ENCODE measurements at places on chromosomes 1 and 21.

- DNase-seq = no peak
These were observed 22.0 kb upstream of the KCNC4 start for GRCh38 chr1:110188035-110188618.

DNA sequence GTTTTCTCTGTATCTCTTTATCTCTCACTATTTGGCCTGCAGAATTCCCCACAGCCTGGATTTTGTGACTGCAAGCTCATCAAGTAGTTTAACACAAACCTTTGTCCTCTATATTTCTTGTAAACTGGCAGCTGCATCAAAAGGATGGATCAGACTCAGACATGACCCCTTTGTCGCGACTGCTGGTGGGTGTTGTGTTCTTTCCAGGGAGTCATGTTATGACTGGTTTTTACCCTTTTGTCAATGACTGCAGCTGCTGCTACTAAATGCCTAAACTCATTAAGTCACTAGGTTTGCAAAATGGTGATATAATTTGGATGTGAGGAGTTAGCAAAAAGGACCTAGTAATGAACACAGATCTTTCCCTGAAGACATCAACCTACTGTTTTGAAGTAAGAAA is 10.2 kb upstream of the TOMM20 start:
- DNase-seq = peak; percentile 25

- DNase-seq = no peak
These were observed 83.2 kb upstream of the DNAH14 start for GRCh38 chr1:224846119-224846907.

GRCh38 chr1:216907100-216907499 is 183.9 kb upstream of the ESRRG start:
- DNase-seq = no peak

GRCh38 chr1:195733826-195734225 is 874.4 kb downstream of the KCNT2 start:
- DNase-seq = no peak

GRCh38 chr1:70617728-70618127 is 206.7 kb downstream of the CTH start:
- DNase-seq = no peak

DNA sequence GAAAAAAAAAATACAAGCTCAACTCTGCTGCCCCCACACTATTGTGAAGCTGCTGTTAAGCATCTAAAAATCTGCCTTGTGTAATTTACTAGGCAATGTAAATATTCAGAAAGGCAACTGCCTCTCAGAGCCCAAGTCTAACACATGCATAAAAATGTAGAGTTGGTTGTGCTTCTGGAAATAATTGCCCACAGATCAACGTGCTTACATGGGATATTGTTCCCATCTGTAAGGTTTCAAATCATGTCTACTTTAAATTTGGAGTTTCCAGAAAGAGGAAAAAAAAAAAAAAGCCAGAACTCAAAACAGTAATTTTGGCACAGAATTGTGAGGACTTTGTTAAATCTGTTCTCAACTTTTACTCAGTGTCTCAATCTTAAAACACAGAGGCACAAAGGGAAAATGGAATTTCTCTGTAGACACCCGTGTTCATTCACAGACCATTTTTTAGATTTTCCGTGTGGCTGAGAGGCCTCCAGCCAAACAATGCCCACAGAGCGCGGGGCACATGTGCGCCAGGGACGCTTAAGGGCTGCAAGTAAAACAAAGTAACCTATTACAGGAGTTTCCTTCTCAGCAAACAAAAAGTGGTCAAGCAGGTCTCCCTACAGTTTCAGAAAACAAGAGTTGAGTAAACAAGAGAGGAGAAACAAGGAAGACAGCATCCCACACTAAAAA is 115.5 kb downstream of the RERE start:
- no peak for DNase-seq

DNA sequence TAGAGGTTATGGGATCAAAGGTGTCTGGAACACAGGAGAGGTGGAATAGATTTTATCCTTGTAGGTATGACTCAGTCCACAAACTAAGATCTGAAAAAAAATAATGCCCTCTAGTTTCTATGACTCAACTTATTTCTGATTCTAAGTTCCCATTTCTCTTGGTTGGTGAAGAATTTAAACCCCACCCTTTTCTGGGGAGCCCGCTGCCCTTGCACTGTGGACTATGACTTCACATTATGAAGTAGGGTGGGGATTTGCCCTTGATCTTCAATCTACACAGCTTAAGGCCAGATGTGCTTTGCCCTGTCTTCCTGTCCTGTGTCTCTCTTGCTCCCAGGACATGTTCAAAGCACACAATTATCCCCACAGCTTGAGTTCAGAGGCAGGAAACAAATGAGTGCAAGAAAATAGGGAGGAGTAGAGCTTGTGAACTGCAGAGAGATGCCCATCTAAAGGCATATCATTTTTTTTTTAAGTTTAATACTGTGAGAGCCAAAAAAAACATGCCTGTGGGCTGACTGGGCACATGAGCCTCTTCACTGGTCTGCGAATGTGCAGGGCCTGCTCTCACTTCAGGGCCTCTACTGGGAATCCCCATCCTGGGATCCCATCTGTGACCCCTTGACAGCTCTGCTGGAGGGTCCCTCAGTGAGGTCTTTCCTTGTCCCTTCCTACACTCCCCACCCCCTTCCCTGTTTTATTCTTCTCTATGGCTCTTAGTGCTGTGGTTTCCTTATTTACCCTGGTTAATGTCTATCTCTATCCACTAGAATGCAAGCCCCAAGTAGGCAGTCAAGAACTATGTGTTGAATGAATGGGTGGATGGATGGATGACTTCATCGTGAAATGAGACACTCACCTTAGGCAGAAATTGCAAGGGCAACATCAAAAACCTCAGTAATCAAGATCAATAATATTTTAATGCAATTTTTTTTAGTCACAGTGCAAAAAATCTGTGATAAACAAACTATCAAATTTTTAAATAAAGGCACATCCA is 61.5 kb downstream of the CD58 start:
- peak; percentile 50 for DNase-seq

GRCh38 chr1:3564921-3565831 is 46.1 kb downstream of the MEGF6 start:
- no peak for DNase-seq

DNA sequence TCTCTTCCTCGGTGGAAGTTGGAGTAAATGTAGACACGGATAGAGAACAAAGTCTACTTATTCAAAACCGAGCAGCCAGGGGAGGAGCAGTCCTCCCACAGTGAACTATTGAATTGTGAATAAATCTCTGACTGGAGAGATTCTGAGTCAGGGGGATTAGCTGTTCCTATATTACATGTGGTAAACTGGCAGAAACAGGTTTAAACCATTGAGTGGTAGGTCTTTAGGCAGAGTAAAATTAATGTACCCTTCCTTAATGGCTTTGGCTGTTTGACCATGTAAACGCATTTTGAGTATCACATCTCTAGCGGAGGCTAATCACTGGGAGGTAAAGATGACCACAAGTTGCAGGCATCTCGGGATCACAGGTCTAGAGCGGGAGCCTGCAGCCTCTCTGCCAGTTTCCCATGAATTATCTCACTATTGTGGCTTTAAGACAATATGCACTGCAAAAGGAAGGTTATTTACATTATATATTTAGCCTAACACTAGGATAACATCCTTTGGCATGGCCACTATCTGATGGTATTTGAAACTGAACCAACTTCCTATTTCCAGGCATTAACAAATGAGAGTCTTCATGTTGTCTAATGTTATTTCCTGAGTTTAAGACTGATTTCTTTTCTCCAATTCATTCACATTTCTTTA is 7.9 kb upstream of the DISC1 start:
- DNase-seq = no peak

DNA sequence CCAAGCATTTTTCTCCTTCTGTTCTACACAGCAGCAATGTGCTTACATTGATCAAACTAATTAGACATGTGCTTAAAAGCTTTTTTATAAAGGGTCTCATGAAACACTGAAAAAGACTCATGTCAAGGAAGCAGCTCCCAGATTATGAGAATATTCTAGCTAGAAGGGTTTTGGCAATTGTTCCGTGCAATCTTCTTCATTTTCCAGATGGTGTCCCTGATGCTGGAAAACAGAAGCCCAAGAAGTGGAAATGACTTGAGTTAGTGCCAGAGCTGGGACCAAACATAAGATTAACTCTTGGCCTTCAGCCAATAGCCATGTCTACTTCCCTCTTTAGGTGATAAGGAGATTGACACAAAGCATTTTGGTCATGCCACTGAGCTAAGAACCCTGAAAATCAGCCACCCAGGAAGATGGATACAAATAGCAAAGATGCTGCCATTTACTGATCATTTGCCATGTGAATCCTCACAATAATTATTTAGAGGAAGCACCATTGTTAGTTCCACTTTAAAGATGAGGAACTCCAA is 110.8 kb downstream of the MATN1 start:
- no peak for DNase-seq

DNA sequence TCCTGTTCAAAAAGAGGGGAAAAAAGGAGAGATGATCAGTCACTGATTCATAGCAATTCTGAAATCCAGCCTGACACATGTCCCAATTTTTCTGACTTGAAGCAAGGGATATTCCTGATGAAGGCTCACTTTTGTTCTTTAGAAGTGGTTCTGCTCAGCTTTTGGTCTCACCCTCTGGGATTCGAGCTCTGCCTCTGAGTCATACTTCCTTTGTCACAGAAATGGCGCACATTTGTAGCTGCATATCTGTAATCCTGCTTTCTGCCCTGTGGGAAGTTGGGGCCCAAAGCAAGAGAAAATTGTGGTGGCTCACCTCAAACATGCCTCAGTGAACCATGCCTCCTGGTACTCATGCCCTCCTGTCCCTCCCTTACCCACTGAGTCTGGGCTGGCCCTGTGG is 22.3 kb upstream of the FAM78B start:
- DNase-seq = no peak

GRCh38 chr1:177770096-177770495 is 199.8 kb downstream of the SEC16B start:
- DNase-seq = no peak

DNA sequence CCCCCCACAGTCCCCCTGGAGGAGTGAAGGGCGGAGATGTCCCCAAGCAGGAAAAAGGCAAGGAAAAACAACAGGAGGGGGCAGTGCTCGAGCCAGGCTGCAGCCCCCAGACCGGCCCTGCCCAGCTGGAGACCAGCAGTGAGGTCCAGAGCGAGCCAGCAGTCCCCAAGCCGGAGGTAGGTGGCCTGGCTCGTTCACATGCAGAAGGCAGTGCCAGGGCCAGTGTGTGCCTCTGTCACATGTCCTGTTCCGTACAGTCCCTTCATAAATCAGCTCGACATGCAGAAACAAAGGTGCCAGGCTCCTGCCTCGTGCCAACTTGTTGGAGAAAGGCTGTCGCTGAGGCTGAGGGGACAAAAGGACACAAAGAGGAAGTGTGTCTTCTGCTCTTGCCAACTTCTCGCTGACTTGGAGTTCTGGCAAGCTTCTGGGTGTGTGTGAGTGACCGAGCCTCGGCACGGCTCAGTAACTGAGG is 24.1 kb upstream of the MPZL1 start:
- no peak for DNase-seq

- no peak for DNase-seq
These were observed 68.6 kb upstream of the POU3F1 start for GRCh38 chr1:38115226-38115625.

DNA sequence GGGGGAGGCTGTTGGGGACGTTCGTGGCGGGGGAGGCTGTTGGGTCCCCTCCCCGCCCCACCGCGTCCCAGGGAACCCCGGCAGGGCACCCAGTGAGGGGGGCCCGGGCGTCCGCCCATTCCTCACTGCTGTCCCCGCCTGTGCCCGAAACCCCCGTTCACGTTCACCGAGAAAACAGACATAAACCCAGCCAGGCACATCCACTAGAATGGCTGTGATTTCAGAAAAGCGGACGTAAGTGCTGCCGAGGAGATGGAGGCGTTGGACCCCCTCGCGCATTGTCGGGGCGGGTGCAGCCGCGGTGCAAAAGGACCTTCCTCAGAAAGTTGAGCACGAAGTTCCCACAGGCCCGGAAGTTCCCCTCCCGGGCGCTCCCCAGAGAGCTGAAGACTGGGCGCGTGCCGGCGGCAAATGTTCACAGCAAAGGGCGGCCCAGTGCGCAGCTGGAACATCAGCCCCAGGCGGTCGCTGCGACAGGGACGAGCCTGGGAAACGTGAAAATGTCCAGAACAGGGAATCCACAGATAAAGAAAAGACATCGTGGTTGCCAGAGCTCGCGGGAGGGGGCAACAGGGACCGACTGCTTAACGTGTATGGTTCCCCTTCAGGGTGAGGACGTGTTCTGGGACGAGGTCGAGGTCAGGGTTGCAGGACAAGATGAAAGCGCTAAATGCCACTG is 18.5 kb upstream of the SAMD11 start:
- no peak for DNase-seq

DNA sequence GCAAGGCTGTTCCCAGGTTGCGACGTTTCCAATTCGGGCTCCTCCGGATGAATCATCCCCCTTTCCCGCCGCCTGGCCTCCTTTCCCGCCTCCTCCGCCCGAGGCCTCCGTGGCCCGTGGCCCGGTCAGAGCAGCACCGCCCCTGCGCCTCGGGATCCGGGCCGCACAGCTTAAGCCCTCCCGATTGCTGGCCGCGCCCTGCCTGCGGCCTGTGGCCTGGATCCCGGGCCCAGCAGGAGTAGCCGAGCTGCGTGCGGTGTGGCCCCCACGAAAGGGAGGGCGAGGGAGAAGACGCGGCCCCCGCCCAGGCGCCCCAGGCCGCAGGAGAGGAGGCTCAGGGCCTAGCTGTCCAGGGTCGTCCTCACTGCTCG is 1.0 kb downstream of the TMEM200B start:
- no peak for DNase-seq

DNA sequence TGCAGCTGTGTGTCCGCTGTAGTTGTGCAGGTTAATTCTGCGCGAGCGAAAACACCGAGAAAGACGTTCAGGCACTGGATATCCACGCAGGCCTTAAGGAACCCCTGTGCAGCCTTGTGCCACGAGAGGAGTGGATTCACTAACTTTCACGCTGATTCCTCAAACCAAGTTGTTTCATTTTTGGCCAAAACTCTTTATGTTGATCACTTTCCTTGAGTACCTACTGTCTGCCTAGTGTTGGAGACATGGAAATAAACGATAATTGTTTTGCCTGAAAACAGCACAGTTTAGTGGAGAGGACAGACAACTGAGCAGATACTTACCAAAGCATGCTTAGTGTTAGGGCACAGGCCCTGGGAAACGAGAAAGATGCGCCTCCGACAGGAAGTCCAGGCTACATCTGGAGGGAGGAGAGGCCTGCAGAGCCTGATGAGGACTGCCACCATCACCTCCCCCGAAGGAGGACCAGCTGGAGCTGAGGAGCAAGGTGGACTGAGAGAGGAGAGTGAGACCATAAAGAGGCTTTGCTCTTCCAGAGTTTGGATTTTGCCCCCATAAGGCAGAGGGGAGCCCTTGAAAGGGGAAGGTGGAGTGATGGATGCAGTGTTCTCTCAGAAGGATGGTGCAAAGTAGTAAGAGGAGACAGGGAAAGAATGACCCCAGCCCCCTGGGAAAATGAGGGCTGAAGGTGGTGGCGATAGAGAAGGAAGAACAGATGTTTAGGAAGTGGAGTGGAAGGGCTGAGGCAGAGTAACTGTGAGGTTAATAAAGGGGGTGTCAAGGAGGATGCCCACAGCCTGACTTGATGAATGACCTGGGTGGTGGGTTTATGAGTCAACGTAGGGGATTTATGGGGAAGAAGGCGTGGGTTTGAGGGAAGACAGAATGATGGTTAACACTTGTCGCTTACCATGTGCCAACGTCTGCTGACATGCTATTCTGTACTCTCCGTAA is 956 bp upstream of the SCAF4 start:
- peak; percentile 13 for DNase-seq

- DNase-seq = no peak
These were observed 15.8 kb upstream of the ZC3H12A start for GRCh38 chr1:37458551-37458950.

All from stimulated activated naive CD4-positive, alpha-beta T cell treated with Interleukin-2 at 50 U/mL for 16 hours (primary cell).